Cardiac muscle cell (in vitro differentiated cells and primary cell): ENCODE measurements at places on chromosomes 2 and 18. TPM values are rescaled to one million over a fixed set of nuclear protein-coding genes. Genes with fewer than 3 reads are reported as not detected.

GRCh38 chr18:34921811-34922385, 119.3 kb upstream of the MAPRE2 start:
- H3K36me3 ChIP-seq: no peaks in the 10 kb centered on the region
- no peaks in the 10 kb centered on the region for H3K27me3 ChIP-seq
- H3K27ac ChIP-seq: no peak overlapping the region
- DNase-seq: no peak
- H3K4me3 ChIP-seq: no peak overlapping the region
- peaks cover 10% of the 10 kb centered on the region for H3K4me1 ChIP-seq

DNA sequence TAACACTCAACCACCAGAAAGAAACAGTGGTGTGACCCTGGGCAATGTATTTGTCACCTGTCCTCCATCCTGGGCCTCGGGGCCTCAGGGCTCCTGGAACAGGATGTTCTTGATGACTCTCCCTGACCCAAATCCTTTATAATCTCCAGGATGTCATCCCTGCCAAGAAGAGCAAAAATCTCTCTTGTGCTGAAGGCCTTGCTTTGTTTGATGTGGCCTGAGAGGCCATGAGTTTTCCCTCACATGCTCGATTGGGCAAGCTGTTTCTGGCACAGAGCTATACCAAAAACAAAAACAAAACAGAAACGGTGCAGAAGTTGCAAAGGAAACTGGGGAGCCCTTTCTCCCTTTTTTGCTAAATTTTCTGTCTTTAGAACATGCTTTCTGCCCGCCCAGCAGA, 35.7 kb upstream of the ST3GAL5 start:
- H3K27ac ChIP-seq: no peak overlapping the region
- no peaks in the 10 kb centered on the region for H3K4me1 ChIP-seq
- no peaks in the 10 kb centered on the region for H3K36me3 ChIP-seq
- H3K27me3 ChIP-seq: no peaks in the 10 kb centered on the region

GRCh38 chr2:239774142-239774462, 251.0 kb downstream of the NDUFA10 start:
- no peak overlapping the region for H3K4me3 ChIP-seq
- no peaks in the 10 kb centered on the region for H3K36me3 ChIP-seq
- DNase-seq: no peak
- no peak overlapping the region for H3K27ac ChIP-seq
- no peaks in the 10 kb centered on the region for H3K4me1 ChIP-seq

DNA sequence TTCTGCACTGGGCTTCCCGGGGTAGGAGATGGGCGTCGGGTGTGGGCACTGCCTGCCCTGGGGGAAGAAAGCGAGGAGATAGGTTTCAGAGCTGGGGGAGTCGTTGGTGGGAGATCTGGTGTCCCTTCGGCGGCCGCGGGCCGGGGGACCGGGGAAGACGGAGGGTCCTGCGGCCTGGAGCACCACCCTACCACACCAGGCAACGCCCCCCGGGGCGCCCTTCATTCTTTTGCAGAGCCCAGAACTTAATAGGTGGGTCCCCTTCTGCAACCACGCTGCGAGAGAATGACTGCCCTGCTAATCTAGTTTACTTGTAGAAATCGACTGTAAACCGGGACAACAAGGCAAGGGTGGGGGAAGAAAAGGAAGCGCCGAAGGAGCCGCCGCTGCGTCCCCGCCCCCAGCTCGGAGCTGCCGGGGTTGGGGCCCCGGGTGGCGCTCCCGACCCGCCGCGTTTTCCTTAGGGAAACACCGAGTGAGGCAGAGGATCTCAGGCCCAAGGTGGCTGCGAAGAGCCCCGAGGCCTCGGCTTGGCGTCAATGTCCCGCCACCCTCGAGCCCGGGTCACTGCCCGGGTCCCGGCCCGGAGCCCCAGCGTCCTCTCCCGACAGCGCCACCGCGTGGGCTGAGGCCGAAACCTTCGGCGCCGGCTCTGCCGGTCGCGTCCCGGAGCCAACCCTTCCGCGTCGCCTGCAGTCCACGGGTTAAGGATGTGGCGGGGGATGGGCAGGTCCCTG, 5.4 kb upstream of the SATB2 start:
- no peaks in the 10 kb centered on the region for H3K36me3 ChIP-seq
- peak overlapping the region; percentile 16 for H3K4me3 ChIP-seq
- no peak overlapping the region for H3K27ac ChIP-seq
- H3K4me1 ChIP-seq: peaks cover 3% of the 10 kb centered on the region
- H3K27me3 ChIP-seq: peaks cover 90% of the 10 kb centered on the region

- no peak for DNase-seq
- H3K27me3 ChIP-seq: no peaks in the 10 kb centered on the region
- H3K27ac ChIP-seq: no peak overlapping the region
- H3K36me3 ChIP-seq: no peaks in the 10 kb centered on the region
- H3K4me3 ChIP-seq: no peak overlapping the region
Observed at GRCh38 chr18:1048032-1048431, 143.4 kb downstream of the ADCYAP1 start.

Gene EPHA4
- total RNA-seq: 58.0 and 70.2 TPM in 2 replicates

Gene CHRNG
- total RNA-seq: 0.04 TPM in 1 of 2 replicates, not detected in the other

Gene GAREM2
- total RNA-seq: 1.2 and 1.6 TPM in 2 replicates

Gene GPR39
- 7.3 and 10.9 TPM in 2 replicates for total RNA-seq
